Effector memory CD4-positive, alpha-beta T cell (primary cell): ENCODE measurements at places on chromosomes 7 and 10.

GRCh38 chr10:98267894-98268693, at the start of gene LOXL4:
Gene LOXL4 (minus strand): TSS chr10:98268194. CDS start chr10:98263019, 5,175 bp downstream.
- no peak within 1 kb of the TSS for H3K27ac ChIP-seq
- H3K36me3 ChIP-seq: no peaks in the 10 kb centered on the region
- H3K4me3 ChIP-seq: no peak within 1 kb of the TSS
- peaks cover 18% of the 10 kb centered on the region for H3K27me3 ChIP-seq

- H3K27ac ChIP-seq: no peak overlapping the region
- H3K4me1 ChIP-seq: no peaks in the 10 kb centered on the region
- H3K36me3 ChIP-seq: no peaks in the 10 kb centered on the region
- H3K4me3 ChIP-seq: no peak overlapping the region
Measured at GRCh38 chr10:99854860-99855259, 72.4 kb downstream of the ABCC2 start.

GRCh38 chr10:35391153-35391953, 55.0 kb downstream of the CCNY start:
- H3K36me3 ChIP-seq: peaks cover 4% of the 10 kb centered on the region
- no peak overlapping the region for H3K4me3 ChIP-seq
- no peaks in the 10 kb centered on the region for H3K4me1 ChIP-seq
- no peaks in the 10 kb centered on the region for H3K27me3 ChIP-seq
- DNase-seq: no peak
- H3K27ac ChIP-seq: no peak overlapping the region

DNA sequence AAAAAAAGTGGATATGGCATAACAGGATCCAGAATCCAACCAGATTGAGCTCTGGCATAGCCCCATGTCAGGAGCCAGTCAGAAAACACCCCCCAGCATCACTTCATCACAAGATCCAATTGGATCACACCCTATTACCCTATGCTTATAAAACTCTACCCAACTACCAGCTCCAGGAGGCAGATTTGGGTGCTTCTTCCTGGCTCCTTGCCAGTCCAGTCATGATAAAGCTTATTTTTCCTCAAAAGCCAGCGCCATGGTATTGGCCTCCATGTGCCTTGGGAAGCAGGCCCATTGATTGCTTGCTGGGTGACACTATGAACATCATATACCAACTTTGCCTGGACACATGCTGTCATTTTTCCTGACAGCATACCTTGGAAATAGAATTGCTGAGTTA, 281.4 kb upstream of the MKLN1 start:
- peaks cover 11% of the 10 kb centered on the region for H3K36me3 ChIP-seq
- no peak overlapping the region for H3K27ac ChIP-seq
- DNase-seq: no peak
- H3K4me1 ChIP-seq: peaks cover 23% of the 10 kb centered on the region

GRCh38 chr10:119796039-119796438, 70.2 kb downstream of the INPP5F start:
- H3K36me3 ChIP-seq: peaks cover 6% of the 10 kb centered on the region
- no peaks in the 10 kb centered on the region for H3K4me1 ChIP-seq
- no peaks in the 10 kb centered on the region for H3K27me3 ChIP-seq
- H3K4me3 ChIP-seq: no peak overlapping the region
- H3K27ac ChIP-seq: no peak overlapping the region

DNA sequence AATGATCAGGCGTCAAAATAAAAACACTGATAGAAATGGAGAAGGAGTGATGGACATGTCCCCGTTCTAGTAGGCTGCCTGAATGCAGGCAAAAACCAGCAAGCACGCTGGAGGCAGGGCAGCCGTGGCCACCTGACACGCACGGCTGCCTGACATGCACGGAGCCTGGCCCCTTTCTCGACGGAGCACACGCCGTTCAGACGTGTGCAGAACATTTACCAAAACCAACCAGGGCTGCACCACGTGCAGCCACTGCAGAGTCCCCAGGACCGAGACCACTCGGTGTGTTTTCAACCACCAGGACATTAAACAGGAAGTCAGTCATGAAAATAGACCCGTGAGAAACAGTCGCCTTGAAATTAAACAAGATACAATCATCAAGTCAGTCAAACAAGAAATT, 61.9 kb upstream of the NKX6-2 start:
- H3K4me1 ChIP-seq: no peaks in the 10 kb centered on the region
- H3K36me3 ChIP-seq: no peaks in the 10 kb centered on the region
- H3K27ac ChIP-seq: no peak overlapping the region
- H3K4me3 ChIP-seq: no peak overlapping the region

DNA sequence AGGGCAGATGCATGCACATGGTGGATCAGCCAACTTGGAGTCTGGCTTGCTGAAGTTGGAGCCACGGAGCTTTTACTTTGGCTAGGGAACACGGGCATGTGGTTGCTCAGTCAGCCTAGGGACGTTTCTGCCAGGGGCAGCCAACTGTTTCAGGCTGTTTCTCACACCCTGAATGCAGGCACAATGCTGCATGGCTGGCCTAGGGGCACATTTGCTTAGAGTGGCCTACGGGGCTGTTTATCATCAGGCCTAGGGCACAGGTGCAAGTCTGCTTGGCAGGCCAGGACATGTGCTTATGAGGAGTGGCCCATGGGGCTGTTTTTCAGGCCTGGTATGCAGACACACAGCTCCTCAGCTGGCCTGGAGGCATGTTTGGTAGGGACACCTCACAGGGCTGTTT, 107.4 kb downstream of the GSAP start:
- no peak overlapping the region for H3K4me3 ChIP-seq
- H3K36me3 ChIP-seq: peaks cover 2% of the 10 kb centered on the region
- no peak for DNase-seq
- no peaks in the 10 kb centered on the region for H3K4me1 ChIP-seq
- H3K27ac ChIP-seq: no peak overlapping the region

DNA sequence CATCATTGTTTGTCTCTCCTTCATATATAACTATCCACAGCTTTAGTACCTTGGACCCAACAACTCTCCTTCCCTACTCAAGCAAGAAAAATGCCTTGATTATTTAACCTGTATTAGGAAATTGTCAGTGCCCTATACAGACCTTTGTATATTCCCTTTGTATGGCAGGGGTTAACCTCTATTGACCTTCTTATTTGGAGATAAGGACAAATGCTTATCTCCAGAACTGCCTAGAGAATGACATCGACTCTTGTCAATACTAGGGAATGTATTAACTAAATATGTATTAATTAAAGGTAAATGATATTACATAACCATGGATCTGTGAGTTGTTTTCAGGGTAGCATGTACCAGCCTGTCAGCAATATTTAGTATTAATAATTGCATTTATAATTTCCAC, 10.4 kb upstream of the AKR1D1 start:
- H3K4me3 ChIP-seq: no peak overlapping the region
- no peaks in the 10 kb centered on the region for H3K27me3 ChIP-seq
- no peak overlapping the region for H3K27ac ChIP-seq
- H3K4me1 ChIP-seq: no peaks in the 10 kb centered on the region
- DNase-seq: no peak
- H3K36me3 ChIP-seq: no peaks in the 10 kb centered on the region

- H3K27me3 ChIP-seq: no peaks in the 10 kb centered on the region
- H3K27ac ChIP-seq: no peak overlapping the region
- DNase-seq: no peak
- H3K36me3 ChIP-seq: no peaks in the 10 kb centered on the region
- no peaks in the 10 kb centered on the region for H3K4me1 ChIP-seq
Measured at GRCh38 chr7:142158736-142159496, 47.4 kb downstream of the MGAM2 start.

GRCh38 chr10:17476073-17476472, 21.7 kb upstream of the ST8SIA6 start:
- no peaks in the 10 kb centered on the region for H3K36me3 ChIP-seq
- DNase-seq: no peak
- H3K4me3 ChIP-seq: no peak overlapping the region
- H3K27me3 ChIP-seq: no peaks in the 10 kb centered on the region
- H3K4me1 ChIP-seq: no peaks in the 10 kb centered on the region
- no peak overlapping the region for H3K27ac ChIP-seq

DNA sequence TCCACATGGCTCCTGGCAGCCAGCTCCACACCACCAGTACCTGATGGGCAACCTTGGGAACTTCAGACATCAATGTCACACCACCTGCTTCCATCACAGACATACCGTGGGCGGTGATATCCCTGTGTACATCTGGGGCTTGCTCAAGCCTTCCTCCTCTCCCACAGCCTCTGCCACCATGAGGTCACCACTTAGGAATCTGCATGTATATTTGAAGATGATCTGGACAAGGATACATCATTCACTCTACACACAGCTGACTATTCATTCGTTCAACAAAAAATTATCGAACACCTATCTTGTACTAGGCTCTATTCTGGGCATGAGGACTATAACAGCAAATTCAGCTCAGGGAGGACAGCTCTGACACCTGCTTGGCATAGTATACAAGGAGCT, 6.8 kb downstream of the DLG5 start:
- no peaks in the 10 kb centered on the region for H3K27me3 ChIP-seq
- no peaks in the 10 kb centered on the region for H3K36me3 ChIP-seq
- H3K4me3 ChIP-seq: no peak overlapping the region
- no peak for DNase-seq
- H3K4me1 ChIP-seq: no peaks in the 10 kb centered on the region

- H3K27me3 ChIP-seq: no peaks in the 10 kb centered on the region
- H3K4me1 ChIP-seq: no peaks in the 10 kb centered on the region
- DNase-seq: no peak
- peaks cover 11% of the 10 kb centered on the region for H3K36me3 ChIP-seq
- no peak overlapping the region for H3K4me3 ChIP-seq
Measured at GRCh38 chr10:73366381-73367298, 8.0 kb upstream of the CFAP70 start.

- no peak for DNase-seq
- no peak overlapping the region for H3K4me3 ChIP-seq
- H3K4me1 ChIP-seq: no peaks in the 10 kb centered on the region
- no peak overlapping the region for H3K27ac ChIP-seq
- H3K27me3 ChIP-seq: no peaks in the 10 kb centered on the region
Measured at GRCh38 chr10:93462371-93462770, 19.8 kb downstream of the MYOF start.

- no peak overlapping the region for H3K4me3 ChIP-seq
- H3K27me3 ChIP-seq: no peaks in the 10 kb centered on the region
- H3K27ac ChIP-seq: no peak overlapping the region
- H3K4me1 ChIP-seq: no peaks in the 10 kb centered on the region
- H3K36me3 ChIP-seq: no peaks in the 10 kb centered on the region
Measured at GRCh38 chr10:131921184-131921583, 20.4 kb downstream of the PPP2R2D start.

GRCh38 chr10:6348096-6348874, 145.6 kb downstream of the PFKFB3 start:
- H3K27ac ChIP-seq: peak overlapping the region; percentile 74
- H3K36me3 ChIP-seq: no peaks in the 10 kb centered on the region
- H3K4me1 ChIP-seq: peaks cover 27% of the 10 kb centered on the region

DNA sequence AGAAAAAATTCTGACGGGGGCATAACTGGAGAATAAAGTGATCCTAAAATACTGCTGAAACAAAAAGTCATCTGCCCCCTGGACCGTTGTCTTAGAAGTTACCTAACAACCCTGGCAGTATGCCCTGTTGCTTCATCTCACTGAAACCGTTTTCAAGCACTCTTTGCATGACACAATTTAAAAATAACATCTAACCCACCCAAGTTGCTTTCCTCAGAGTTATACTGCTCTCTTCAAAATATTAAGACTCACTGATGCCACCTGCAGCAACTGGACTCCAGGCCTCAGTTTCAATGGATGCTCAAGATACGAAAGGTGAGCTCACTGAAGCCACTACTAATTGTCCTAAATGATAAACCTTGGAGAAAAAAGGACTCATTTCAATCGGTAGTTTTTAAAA, 57.4 kb downstream of the CDK6 start:
- H3K4me3 ChIP-seq: no peak overlapping the region
- no peak for DNase-seq
- no peaks in the 10 kb centered on the region for H3K4me1 ChIP-seq
- H3K27me3 ChIP-seq: no peaks in the 10 kb centered on the region

GRCh38 chr7:133676805-133677370, 424.0 kb downstream of the EXOC4 start:
- no peaks in the 10 kb centered on the region for H3K4me1 ChIP-seq
- H3K36me3 ChIP-seq: no peaks in the 10 kb centered on the region
- DNase-seq: no peak
- H3K4me3 ChIP-seq: no peak overlapping the region
